ENCODE measurements at places on chromosomes 3 and 15.

GRCh38 chr3:183188895-183189462 lies 26.4 kb upstream of the LAMP3 start:
- DNase-seq: peak; percentile 11

GRCh38 chr15:69154078-69154477 lies 6.4 kb upstream of the GLCE start:
- no peak for DNase-seq

DNA sequence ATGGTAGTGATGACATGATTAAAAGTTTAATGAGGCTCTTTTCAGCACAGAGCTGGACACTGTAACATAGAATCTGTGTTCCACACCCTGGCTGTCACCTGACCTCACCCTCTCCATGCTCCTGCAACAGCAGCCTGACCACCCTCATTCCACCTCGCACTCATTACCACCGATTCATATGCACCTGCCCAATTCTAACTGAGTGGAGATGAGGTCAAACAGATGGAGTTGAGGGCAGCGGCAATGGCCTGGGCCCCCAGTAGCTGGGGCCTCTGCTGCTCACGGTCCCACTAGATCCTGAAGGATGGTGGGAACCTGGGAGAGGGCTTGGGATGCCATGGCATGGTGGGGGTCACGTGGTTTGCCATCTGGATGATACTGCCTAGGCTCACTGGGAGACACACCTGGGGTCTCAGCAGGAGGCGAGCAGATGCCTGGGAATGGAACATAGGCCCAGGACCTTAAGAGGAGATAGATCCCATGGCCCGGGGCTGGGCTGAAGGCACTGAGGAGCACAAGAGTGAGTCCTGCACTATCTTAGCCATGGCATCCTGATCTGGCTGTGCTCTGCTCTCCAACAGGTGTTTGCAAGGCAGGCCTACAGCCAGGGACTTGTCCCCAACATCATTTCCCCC lies 1.3 kb downstream of the SCN5A start:
- DNase-seq: no peak

GRCh38 chr3:64021922-64022321 lies 1.4 kb downstream of the PSMD6 start:
- DNase-seq: no peak

- DNase-seq: no peak
These were observed 24.2 kb downstream of the MASP1 start for GRCh38 chr3:187267306-187267705.

DNA sequence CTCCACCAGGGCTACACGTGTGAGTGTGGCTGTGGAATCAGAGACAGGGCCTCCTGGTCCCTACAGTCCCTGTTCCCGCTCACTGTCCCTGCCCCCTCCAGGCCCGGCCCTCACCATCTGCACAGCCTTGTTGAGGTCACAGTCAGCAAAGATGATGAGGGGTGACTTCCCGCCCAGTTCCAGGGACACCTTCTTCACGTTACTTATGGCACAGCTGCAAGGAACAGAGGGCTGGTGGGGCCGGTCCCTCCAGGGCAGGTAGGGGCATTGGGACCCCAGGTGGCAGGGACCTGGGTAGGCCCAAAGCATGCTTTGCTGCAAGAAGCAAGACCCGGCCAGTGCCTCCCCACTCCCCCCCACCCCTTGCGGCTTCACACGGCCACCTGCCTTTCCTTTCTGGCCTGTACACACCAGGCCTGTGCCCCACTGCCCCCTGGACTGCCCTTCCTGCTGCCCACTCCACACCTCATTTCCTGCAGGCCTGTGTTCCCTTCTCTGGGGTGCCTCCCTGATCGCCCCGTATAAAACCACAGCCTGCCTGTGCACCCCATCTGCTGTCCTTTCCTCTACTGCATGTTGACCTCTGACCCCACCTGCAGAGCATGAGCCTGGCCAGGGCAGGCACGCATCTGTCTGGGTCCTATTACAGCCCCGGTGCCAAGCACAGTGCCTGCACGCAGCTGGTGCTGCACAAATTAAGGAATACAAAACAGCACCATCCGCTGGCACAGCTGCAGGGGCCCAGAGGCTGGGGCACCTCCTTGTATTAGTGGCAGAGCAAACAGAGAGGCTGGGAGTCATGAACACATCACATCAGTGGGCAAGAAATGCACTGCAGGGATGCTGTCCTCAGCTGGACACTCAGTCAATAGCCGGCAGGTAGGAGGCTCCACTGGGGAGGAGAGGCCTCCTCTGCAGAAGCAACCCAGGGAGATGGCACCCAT lies 30.8 kb upstream of the SLC41A3 start:
- DNase-seq: no peak

- DNase-seq: no peak
These were observed 314.7 kb downstream of the RORA start for GRCh38 chr15:60914360-60914759.

GRCh38 chr15:76340803-76341365 lies 4.3 kb downstream of the ISL2 start:
- DNase-seq: peak; percentile 90

DNA sequence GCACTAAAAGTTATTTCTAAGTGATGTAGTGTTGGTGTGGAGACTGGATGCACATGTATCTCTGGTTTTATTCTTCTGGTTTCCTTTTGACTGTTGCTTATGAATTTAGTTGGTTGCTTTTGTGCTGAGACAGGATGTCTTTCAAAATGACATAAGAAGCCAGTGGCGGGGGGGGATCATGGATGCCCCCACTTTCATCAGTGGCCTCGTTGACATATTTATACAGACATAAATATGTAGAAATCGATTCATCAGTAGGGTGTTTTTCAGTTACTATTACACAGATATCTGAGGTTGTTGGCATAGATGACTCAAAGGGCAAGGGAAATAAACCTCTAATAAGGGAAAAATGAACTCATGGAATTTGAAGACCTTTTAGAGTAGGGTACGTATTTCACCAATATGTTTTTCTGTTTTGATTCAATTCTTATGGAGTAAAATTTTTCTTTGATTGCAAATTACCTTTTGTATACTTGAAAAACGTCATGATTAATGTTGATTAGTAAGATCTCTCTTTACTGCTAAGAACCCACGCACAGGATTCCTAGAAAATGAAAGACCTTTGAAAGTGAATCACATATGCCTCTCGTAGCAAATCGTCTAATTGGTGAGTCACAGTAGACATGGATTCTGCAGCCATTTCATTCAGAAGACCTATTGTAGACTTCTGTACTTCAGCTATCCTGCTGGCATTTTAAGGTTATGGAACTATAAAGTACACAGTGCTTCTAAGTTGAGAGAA lies 97.4 kb upstream of the RBMS3 start:
- no peak for DNase-seq

DNA sequence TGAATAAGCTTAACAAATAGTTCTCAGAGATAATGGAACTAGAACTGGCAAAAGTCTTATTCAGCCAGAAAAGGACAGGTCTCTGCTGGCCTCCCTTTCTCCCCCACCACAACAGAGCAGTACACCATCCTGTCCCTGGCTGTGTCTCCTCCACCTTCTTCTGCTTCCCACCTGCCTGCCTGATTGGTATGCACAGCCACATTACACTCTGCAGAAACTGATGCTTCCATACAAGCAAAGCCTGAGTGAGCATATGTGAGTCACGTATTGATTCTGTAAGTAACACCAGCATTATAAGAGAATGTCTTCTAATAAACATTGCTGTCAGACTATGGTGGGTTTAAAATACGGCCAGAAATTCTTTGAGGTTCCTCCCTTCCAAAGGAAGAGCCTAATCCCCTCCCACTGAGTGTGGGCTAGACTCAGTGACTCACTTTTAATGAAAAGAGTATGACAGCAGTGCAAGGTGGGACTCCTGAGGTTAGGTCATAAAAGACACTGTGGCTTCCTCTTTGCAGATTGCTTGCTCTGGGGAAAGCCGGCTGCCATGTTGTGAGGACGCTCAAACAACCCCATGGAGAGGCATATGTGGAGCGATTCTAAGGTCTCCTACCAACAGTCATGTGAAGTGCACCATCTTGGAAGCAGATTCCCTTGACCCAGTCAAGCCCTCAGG lies 44.4 kb downstream of the ANXA2 start:
- DNase-seq: no peak

DNA sequence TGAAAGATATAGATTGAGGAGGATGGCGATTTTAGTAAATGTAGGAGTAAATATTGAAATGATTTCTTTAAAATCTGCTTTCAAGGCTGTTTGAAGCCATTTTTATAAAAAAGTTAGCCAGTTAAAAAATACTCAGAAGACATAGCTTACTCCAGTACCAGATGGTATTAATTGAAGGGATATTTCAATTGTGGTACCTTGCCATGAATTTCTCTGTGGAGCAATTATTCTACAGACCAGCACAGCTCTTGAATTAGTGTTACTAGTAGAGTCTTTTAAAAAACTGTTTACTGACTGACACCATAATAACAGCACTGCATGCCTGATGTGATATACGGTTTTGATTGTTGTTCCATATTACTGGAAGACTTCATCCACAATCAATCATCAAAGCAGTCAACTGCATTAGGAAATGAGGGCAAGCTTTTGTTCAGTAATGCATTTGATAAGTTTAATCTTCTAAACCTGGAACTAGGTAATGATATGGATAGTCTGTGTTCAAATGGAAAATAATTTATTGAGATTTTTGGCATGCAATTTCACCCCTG lies 106.4 kb downstream of the MFSD1 start:
- peak; percentile 32 for DNase-seq

DNA sequence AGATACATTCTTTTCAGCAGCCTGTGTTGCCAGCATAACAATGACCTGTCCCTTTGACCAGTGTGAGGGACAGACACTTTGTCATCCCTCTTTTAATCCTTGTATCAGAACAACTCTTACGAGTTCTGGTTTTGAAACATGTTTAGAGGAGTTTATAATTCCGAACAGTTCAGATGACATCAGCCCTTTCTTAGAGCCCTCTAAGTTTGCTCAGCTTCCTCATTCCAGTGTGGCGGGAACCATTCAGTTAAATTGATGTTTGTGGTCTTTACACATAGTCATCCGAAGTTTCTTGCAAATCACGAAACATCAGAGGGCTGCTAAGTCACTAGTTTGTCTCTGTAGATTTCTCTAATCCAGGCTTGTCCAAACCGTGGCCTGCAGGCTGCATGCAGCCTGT lies 102.5 kb downstream of the AKAP13 start:
- no peak for DNase-seq

DNA sequence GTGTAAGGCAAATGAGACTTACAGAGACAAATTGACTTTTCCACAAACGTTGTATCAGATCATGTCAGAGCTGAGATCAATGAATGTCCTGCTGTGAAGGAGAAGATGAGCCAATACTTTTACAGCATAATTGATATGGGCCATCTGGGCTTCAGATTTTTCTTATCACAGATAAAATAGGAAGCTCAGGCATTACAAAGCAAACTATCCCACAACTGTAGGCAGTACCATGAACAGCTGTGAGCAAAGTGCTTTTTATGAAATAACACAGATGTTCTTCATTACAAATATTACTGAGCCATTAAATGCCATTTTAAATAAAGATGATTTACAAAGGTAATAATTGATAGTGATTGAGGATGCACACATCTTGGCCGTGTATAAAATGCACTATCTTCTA lies 852.3 kb downstream of the OTOL1 start:
- DNase-seq: no peak

DNA sequence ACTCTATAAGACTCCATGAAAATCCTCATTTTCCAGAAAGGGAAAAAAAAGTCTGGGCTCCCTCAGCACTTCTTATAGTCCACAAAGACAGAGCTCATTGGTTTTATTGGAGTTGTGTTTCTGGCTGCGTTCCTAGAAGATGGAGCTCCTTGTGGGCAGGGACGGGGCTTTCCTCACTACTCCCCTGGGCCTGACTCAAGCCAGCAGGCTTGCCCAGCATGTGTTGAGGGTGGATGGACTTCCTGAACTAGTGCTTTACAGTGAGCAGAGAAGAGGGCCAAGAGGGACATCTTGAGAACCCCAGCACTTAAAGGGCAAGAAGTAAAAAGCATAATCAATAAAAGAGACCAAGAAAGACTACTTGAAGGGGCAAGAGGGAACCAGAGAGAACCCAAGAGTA lies 43.2 kb upstream of the EPHB1 start:
- no peak for DNase-seq

GRCh38 chr3:40768046-40768445 lies 243.3 kb downstream of the ZNF621 start:
- no peak for DNase-seq

DNA sequence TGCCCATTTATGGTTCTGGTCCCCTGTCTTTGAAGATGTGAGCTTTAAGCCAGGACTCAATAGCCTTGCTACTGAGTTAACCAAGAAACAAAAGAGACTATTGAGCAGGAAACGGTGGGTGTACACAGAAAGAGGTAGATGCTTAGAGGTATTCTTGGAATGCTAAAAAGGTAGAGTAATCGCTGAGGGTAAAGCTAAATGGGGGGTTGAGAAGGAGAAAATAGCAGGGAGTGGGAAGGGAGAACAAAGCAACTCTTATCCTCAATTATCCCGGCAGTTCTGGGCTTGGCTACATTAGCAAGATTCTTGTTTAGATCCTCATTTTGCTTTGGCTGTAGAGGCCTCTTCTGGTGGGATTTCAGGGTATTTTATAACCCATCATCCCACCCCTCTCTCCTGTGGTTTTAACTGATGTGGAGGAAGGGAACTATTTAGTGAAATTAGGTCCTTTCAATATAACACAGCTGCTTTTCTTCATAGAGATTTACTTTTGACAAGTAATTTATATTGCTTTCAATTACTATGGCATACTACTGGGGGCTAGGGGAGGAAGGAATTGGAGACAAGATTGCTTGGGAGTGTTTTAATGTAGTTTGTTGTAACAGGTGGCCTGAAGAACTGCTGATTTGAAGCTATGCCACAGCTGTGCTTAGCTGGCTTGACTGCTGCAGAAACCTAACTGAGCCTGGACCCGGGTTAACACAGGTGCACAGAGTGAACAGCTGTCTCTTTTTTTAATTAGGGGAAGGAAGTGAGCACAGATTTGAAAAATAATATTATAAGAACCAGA lies 234.3 kb upstream of the CCDC54 start:
- no peak for DNase-seq

GRCh38 chr3:164451072-164451910 lies 627.0 kb downstream of the SI start:
- no peak for DNase-seq

GRCh38 chr15:67813104-67813634 lies 12.1 kb upstream of the SKOR1 start:
- DNase-seq: no peak

GRCh38 chr3:16140116-16140893 lies 34.2 kb upstream of the GALNT15 start:
- no peak for DNase-seq

- no peak for DNase-seq
These were observed 96.6 kb upstream of the CHD2 start for GRCh38 chr15:92803536-92803851.

- no peak for DNase-seq
These were observed 62.5 kb upstream of the FOXB1 start for GRCh38 chr15:59941612-59942011.
